Activated T-cell treated with anti-CD3 and anti-CD28 coated beads, Interleukin-2, amount 50 U/mL, for 72 hours (primary cell): ENCODE measurements at places on chromosomes 4 and X. TPM values are rescaled to one million over a fixed set of nuclear protein-coding genes. Genes with fewer than 3 reads are reported as not detected.

ZNF141 gene
- total RNA-seq, result 31.6 TPM

DNA sequence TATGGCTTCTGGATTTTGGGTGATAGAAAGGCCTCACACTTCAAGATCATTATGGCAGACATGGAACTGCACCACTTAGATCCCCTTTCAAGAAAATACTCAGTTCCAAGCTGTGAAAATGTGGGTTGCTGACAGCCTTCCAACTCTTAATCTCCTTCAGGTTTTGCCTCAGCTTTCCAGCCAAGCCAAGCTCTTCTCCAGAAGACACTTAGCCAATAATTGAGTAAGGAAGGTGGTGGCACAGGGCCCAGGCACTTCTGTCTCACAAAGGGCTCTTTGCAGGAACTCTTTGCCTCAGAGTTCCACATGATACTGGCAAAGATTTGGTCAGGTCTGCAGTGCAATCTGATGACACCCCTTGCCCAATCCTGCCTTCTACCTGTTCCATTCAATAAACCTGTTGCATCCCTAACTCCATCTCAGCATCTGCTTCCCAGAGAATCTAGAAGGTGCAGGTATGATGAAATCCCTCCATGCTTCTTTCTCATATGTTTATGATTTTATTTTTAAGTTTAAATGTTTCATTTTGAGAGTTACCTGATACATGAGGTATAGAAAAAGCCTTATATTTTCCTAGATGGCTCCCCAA lies 30.6 kb downstream of the ANXA5 start:
- DNase-seq, result no peak
- peaks cover 2% of the 10 kb centered on the region for H3K36me3 ChIP-seq
- no peaks in the 10 kb centered on the region for H3K4me1 ChIP-seq
- no peak overlapping the region for H3K27ac ChIP-seq
- no peaks in the 10 kb centered on the region for H3K27me3 ChIP-seq
- no peak overlapping the region for H3K4me3 ChIP-seq

DUSP9 gene
- not detected for total RNA-seq

DNA sequence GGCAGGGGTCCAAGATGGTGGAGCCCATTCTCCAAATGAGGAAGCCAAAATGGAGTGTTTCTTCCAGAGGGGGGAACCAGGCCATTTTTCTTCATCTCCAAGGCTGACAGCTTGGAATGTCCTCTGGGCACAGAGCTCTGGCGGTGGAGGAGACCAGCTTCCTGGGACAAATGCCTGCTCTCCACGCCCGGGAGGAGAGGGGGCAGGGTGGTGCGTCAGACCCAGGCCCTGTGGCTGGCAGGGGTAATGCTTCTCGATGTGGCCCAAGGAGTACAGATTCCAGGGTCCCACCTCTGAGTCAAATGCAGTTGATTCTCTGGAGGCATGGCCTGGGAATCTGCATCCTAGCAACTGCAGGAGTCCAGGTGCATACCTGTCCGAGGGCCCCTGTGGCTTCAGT lies 44.6 kb upstream of the ADRA2C start:
- no peak for DNase-seq
- H3K4me3 ChIP-seq, result no peak overlapping the region
- H3K27ac ChIP-seq, result no peak overlapping the region
- H3K36me3 ChIP-seq, result peaks cover 3% of the 10 kb centered on the region

- H3K27me3 ChIP-seq, result peaks cover 2% of the 10 kb centered on the region
- H3K27ac ChIP-seq, result no peak overlapping the region
- DNase-seq, result no peak
- no peaks in the 10 kb centered on the region for H3K4me1 ChIP-seq
Observed at GRCh38 chr4:153063490-153063889, 127.4 kb downstream of the FHDC1 start.

- H3K36me3 ChIP-seq, result no peaks in the 10 kb centered on the region
- no peaks in the 10 kb centered on the region for H3K4me1 ChIP-seq
- no peak overlapping the region for H3K27ac ChIP-seq
- DNase-seq, result peak; percentile 23
- H3K4me3 ChIP-seq, result no peak overlapping the region
Observed at GRCh38 chr4:48290146-48290772, 20.6 kb upstream of the TEC start.

IL13RA1 gene
- 0.36 TPM for total RNA-seq

- no peak for DNase-seq
- H3K4me1 ChIP-seq, result no peaks in the 10 kb centered on the region
- H3K27me3 ChIP-seq, result peaks cover 17% of the 10 kb centered on the region
- H3K27ac ChIP-seq, result no peak overlapping the region
- H3K36me3 ChIP-seq, result no peaks in the 10 kb centered on the region
Observed at GRCh38 chrX:135420831-135421230, 913 bp upstream of the SMIM10L2A start.

GAGE2A gene
- total RNA-seq, result not detected

GRCh38 chr4:23614284-23614892 lies 275.5 kb downstream of the PPARGC1A start:
- no peak overlapping the region for H3K27ac ChIP-seq
- no peaks in the 10 kb centered on the region for H3K36me3 ChIP-seq
- no peak overlapping the region for H3K4me3 ChIP-seq
- no peak for DNase-seq
- no peaks in the 10 kb centered on the region for H3K27me3 ChIP-seq
- no peaks in the 10 kb centered on the region for H3K4me1 ChIP-seq

DNA sequence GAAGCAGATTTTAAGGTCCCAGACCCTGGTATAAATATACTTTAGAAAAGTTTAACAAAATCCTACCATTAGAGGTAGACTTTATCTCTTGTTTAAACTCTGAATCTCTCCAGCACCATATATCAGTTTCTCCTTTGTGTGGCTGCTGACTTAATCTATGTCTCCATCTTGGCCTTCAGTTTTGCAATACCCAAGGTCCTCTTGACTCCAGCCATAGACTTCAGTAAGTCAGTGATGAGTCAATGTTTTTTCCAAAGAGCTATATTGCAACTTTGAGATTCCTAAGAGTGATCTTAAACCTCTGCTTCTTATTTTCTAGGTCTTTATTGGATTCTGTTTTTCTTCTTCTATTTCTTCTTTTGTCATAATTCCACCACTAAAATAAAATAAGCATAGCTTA lies 50.8 kb upstream of the ADGRL3 start:
- no peak overlapping the region for H3K27ac ChIP-seq
- H3K4me3 ChIP-seq, result no peak overlapping the region
- no peaks in the 10 kb centered on the region for H3K27me3 ChIP-seq
- H3K4me1 ChIP-seq, result no peaks in the 10 kb centered on the region

SERTM2 gene
- not detected for total RNA-seq

TCEAL2 gene
- total RNA-seq, result 0.53 TPM

GRCh38 chrX:133527415-133527814 lies 112.1 kb upstream of the GPC4 start:
- no peak overlapping the region for H3K27ac ChIP-seq
- no peak overlapping the region for H3K4me3 ChIP-seq
- H3K36me3 ChIP-seq, result no peaks in the 10 kb centered on the region
- no peaks in the 10 kb centered on the region for H3K4me1 ChIP-seq

- H3K4me3 ChIP-seq, result no peak overlapping the region
- H3K4me1 ChIP-seq, result no peaks in the 10 kb centered on the region
- no peak overlapping the region for H3K27ac ChIP-seq
- DNase-seq, result no peak
Observed at GRCh38 chr4:176020481-176021085, 45.1 kb upstream of the WDR17 start.

GRCh38 chrX:38335382-38335781 lies 8.1 kb upstream of the RPGR start:
- no peak overlapping the region for H3K27ac ChIP-seq
- no peak overlapping the region for H3K4me3 ChIP-seq
- H3K4me1 ChIP-seq, result no peaks in the 10 kb centered on the region
- no peak for DNase-seq

GAGE13 gene
- total RNA-seq, result not detected
